ENCODE measurements at places on chromosomes 2 and 18.

DNA sequence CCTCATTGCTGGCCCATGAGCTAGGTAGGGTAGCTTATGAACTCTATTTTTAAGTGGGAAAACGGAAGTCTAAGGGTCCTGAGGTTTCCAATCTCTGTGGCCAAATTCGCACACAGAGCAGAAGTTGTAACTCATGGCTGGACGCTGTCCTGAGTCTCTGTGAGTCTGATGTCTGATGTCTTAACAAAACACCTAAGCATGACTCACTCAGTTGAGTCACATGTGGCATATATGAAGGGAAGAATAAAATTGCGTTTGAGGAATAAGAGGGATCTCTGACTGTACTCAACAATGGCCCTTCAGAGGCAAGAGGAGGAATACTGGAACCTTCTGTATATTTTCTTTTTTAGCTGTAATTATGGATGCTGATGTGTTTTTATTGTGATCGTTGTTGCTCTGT lies 569.7 kb downstream of the RIT2 start:
- DNase-seq: no peak

DNA sequence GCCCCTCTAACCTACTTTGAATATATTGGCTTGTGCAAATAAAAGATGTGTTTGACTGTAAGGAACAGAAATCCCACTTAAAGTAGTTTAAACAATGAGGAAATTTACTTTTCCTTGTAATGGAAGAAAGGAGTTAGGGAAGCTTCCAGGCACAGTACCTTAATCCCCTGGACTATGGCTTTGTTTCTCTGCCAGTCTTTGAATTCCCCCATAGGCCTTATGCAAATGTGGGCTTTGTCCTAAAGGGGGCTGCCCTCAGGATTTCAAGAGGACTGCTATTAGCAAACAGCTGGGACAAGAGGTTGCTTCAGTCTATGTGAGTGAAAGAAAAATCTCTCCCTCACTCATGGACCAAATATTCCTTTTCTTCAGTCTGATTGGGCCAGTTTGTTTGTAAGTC lies 255.1 kb upstream of the THSD7B start:
- DNase-seq: no peak

GRCh38 chr2:217900010-217900779 lies 102.6 kb downstream of the TNS1 start:
- no peak for DNase-seq

DNA sequence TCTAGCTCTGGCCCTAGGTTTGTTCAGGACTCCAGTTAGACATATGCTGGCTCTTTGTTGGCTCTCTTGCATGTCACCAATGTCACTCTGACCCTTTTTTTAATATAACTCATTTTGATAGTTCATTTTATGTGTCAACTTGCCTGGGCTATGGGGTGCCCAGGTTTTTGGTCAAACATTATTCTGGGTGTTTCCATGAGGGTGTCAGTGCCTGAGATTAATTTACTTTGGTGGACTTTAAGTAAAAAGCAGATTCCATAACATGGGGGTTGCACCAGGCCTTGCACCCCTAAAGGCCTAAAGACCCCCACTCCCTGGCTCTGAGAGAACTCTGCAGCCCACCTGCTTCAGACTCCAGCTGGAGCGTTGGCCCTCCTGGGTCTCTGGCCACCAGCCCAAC lies 48.1 kb upstream of the SNTG2 start:
- no peak for DNase-seq

DNA sequence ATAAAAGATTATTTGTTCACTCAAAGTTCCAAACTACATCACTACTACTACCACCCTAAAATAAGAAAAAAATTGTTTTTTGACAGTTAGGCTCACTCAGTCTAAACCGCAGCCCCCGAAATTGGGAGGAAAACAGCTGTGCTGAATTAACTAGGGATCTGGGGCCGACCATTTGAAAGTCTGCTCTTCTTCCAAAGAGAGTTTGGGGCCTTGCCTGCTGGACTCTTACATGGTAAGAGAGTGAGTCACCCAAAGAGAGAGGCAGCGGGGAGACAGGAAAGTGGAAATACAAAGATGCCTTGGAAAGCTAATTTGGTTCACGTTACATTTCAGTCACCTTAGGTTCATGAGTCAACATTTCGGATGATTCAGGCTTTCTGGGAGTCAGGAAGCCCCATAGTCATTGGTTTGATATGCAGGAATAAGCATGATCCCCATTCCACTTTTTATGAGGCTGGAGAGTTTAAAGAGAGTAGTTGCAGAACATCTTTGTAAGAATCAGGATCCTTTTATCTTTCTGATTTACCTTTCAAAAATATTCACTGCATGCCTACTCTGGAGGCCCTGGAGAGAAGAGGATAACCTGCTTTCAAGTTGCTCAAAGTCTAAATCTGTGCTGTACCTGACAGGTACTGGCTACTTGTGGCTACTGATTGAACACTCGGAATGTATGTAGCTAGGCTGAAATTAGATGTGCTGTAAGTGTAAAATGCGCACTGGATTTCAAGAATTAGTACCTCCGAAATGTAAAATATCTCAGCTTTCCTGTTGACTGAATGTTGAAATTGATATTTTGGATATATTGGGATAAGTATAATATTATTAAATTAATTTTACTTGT lies 995 bp upstream of the RTN4 start:
- peak; percentile 8 for DNase-seq

- no peak for DNase-seq
These were observed 59.3 kb downstream of the KIF1A start for GRCh38 chr2:240760576-240761246.

GRCh38 chr18:10128921-10129501 lies 215.2 kb downstream of the VAPA start:
- no peak for DNase-seq

DNA sequence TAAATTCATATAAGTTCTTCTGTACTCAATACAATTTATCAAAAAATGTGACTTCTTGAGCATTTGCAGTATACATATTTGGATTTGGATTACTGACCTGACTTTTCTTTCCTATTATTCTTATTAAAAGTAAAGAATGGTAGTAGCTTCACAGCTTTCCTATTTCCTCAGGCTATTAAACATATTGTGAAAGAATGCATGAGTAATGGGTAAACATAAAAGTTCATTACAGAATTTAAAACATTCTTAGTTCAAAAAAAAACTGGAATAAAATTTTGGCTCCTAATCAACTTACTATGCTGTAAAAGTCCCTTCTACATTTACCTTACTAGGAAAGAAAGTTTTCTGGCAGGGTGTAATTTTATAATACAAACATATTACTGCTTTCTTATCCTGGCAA lies 27.3 kb upstream of the C2orf66 start:
- no peak for DNase-seq

- no peak for DNase-seq
These were observed 17.7 kb downstream of the SPTBN1 start for GRCh38 chr2:54473851-54474250.

DNA sequence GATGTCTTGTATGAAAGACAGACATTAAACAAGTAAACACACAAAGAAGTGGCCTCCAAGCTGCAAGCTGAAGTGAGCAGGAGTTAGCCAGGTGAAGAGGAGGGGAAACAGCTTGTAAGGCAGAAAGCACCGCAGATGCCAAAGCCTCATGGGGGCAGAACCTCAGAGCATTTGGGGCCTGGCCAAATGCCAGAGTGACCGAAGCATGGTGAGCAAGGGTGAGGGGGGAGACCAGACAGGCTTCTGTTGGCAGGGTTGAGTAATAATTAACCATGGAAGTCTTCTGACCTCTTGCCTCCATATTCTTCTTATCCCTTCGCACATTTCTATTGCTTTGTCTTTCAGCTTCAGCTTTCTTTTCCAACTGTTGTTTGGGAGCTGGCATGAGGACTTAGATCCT lies 5.6 kb downstream of the QPCT start:
- DNase-seq: no peak

DNA sequence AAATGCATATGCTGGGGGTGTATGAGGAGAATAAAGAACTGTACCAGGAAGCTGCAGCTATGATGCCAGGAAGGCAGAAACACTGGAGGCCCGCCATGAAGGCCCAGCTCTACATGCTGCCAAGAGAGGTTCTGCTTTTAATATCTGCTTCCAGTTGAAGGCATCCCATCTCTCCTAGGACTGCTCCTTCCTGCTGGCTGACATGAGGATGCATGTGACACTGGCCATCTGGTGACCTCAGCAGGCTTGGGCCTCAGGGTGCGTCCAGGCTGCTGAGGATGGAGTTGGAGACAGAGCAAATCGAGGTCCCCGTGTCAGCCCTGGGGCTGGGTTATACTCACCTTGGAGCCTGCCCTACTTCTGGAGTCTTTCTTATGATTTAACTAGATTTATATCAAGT lies 49.0 kb downstream of the PSMG2 start:
- no peak for DNase-seq

DNA sequence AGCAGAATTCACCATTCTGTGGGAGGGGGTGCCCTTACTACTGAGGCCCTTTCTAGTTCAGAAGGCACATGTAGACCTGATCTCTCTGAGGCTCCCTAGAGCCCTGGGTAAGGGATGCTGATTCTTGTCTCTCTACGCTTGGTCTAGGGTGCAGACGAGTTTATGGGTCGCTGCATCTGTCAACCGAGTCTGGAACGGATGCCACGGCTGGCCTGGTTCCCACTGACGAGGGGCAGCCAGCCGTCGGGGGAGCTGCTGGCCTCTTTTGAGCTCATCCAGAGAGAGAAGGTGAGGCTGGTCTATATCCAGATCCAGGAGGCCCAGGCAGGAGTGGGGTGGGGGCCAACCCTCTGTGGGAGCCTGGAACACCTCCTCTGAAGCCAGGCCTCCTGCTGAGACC lies 147.2 kb downstream of the DYSF start:
- DNase-seq: no peak

GRCh38 chr18:69956057-69956456 lies 8.4 kb upstream of the CD226 start:
- DNase-seq: no peak

DNA sequence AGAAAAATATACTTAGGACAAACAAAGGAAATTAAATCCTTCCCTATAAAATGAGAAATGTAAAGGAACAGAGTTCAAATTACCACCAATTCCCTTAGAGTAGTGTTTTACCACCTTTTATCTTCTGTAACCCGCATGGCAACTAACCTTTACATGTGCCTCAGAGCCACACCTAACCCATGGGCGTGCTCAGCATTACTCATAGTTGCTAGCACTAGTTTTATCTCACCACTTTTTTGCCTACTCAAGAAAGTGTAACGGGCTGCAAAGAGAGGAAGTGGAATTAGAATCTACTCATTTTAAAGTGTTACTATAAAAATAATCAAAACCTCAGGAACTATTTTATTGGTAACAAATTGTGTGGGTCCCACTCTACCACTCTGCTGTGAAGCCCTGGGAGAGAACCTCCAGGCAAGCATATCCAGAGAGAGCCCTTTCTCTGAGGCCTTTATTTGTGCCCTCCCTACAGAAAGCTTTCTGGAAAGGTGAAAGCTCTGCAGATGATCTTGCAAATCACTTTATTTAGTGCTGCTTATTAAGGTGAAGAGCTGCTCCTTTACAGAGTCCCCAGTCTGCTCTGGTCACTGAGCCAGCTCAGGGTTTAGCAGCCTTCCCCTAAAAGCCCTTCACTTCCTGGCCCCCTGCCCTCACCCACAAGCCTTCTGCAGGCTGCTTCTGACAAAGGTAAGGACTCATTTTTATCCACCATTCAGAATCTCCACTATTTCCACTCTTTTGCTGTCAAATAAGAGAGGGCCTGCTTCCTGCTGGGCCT lies 98.8 kb downstream of the TRABD2A start:
- DNase-seq: peak; percentile 22

DNA sequence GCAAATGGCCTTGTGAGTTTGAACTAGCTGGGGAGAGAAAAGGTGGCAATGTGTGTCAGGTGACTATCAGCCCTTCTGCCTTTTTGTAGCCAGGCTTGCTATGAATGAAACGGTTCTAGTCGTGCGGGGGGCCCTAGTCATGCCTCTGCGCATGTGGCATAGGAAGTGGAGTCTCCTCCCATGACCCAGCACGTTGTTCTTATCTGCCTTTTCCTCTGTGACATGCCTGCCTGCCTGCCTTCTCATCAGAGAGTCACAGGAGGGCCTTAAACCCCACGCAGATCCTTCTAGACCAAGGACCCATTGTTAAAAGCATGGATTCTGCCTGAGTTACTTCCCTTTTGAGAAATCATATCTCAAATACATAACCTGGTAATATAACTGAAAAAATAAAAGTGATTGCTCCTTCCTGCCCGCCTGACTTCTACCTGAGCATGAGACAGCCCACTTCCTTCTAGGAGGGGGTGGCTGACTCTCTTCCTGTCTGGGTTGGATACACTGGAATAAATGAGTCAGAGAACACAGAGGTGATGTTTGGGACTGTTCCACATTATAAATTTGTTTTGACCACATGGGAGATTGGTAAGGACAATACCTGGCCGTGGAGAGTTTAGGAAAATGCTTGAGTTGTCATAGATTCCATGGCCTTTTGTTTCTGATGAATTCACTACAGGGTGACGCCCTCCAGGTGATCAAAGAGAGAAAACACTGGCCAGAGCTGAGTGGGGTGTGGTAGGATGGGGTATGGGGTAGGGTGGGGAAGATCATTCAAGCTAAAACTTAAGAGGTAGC lies 49.8 kb downstream of the FBLN7 start:
- peak; percentile 63 for DNase-seq

- no peak for DNase-seq
These were observed 38.2 kb downstream of the RTN4 start for GRCh38 chr2:55011831-55012671.

- DNase-seq: no peak
These were observed 359.1 kb upstream of the SPRED2 start for GRCh38 chr2:65791404-65791975.

- no peak for DNase-seq
These were observed 508.1 kb downstream of the ADCYAP1 start for GRCh38 chr18:1412655-1413322.

DNA sequence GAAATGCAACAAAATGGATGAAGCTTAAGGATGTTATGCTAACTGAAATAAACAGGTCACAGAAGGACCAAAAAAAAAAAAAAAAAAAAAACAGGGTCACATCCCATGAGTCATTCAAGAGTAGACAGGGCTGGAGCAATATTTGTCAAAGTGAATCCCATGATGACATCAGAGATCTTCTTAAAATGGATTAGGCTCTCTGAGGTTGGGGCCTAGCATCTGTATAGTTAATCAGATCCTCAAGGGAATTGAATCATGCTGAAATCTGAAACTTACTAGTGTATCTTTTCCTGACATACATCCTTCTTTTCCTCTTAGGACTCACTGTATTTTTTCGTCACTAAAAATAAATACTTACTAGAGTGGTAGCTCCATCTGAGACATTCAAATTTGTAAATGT lies 380.6 kb upstream of the NXPH2 start:
- DNase-seq: no peak

DNA sequence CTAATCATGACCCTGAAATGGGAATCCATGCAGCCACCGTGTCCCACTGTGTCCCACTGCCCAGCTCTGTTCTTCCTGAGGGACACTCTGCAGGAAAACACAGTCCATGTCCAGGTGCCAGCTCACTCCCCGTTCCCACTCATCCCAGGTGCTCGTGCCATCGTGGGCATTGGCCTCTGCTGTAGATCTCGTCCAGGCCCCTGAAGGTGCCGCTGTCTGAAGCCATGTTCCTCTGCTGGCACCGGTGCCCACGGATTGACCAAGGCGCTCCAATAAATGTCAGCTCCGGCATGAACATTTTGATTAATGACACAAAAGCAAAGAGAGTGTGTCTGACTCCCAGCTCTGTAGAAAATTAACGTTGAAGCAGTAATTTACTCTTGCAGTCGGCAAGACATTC lies 280.1 kb upstream of the SALL3 start:
- no peak for DNase-seq

- DNase-seq: no peak
These were observed 60.9 kb upstream of the CYRIA start for GRCh38 chr2:16726577-16726976.

GRCh38 chr2:190335225-190335559 lies 8.2 kb upstream of the INPP1 start:
- no peak for DNase-seq

Data from stimulated activated CD8-positive, alpha-beta memory T cell treated with anti-CD3 and anti-CD28 coated beads, Interleukin-4, amount 100 ng/mL, for 1 hour (primary cell).